ENCODE measurements at places on chromosomes 1 and 21.

DNA sequence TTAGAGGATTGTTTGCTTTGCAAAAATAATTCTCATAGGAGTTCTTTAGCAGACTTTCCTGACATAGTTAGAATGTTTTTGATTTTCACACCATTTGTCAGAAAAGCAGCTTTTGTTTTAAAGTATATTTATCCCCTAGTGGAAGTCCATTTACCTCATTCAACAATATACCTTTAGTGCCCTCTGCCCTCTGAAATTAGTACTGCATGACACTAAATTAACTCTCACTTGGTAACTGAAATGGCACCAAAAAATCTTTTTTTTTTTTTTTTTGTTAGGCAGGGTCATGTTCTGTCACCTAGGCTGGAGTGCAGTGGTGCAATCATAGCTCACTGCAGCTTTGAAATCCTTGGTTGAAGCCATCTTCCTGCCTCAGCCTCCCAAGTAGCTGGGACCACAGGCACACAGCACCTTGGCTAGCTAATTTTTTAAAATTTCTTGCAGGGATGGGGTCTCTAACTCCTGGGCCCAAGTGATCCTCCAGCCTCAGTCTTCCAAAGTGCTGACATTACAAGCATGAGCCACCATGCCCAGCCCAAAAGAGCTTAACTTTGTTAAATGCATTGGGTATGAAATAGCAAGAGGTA is 13.6 kb downstream of the LRRC42 start:
- DNase-seq: no peak

DNA sequence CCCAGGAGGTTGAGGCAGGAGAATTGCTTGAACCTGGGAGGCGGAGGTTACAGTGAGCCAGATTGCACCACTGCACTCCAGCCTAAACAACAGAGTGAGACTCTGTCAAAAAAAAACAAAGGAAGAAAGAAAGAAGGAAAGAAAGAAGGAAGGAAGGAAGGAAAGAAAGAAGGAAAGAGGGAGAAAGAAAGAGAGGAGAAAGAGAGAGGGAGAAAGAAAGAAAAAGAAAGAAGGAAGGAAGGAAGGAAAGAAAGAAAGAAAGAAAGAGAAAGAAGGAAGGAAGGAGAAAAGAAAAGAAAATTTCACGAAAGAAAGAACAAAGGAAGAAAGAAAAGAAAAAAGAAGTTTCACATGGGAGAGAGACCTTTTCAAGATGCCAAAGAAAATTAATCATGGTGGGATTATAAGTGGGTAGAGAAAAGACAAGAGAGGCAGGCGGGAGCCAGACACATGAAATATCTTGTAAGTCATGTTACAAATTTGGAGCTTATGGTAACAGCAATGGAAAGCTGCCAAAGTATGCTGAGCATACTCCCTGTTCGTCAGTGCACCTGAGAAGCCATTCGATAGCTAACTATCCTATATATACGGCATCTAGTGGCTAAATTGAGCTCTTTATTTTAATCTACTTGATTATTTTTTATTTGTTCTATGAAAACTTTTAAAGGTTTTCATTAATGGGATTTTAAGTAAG is 41.3 kb upstream of the TNFSF4 start:
- DNase-seq: no peak

DNA sequence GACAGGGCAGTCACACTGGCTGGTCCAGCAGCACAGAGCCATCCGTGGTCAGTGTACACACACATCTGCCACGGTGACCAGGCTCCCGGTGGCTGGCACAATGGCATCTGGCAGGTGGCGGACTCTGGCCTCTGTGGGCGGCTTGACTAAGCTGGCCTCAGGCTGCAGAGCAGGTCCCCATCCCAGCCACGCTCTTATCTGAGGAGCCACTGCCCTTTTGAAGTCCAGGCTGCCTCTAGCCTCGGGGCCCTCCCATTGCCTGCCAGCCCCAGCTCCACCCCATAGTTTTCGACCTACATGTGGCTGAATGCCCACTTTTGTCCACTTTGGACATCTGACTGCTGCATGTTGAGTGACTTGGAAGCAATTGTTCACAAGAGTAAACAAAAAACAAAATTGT is 29.9 kb upstream of the EDN2 start:
- DNase-seq: no peak

DNA sequence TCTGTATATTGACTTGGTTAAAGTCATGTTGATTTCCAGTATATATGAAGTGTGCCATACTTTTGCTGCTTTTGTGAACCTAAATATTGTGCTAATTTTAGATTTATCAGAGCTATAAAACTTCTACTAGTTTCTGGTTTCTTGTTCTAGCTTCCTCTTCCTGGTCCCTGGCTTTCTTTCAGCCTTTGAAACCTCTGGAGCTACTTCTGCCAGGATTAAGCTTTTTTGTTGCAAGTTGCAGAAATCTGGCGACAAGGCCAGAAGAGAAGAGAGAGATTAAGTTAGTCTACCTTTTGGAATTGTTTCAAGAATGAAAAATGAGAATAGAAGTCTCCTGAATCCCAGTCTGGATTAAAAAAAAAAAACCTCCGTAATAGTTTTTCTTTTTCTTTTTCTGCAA is 13.5 kb downstream of the RNF2 start:
- DNase-seq: no peak

DNA sequence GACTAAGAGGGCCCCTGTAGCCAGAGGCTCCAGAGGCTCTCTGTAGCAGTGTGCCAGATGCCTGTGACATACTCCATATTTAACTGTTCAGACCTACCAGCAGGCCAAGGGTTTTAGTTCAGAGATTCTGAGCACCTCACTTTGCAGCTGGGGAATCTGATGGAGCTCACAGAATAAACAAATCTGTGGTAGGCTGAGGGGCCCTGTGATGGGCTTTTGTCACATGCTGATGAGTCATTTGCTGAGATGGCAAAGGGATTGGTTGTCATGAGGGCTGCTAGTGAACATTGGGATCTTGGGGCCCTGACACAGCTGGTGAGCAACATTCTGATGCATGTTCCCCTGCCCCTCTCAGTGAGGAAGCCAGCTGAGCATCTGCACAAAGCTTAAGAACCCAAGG is 482.2 kb downstream of the CAMTA1 start:
- no peak for DNase-seq

- peak; percentile 44 for DNase-seq
Measured at GRCh38 chr1:58739856-58740466, 40.1 kb upstream of the MYSM1 start.

GRCh38 chr1:12127206-12127810 is 39.5 kb upstream of the TNFRSF1B start:
- no peak for DNase-seq

GRCh38 chr1:186112280-186112679 is 262.8 kb downstream of the TPR start:
- no peak for DNase-seq

- no peak for DNase-seq
Measured at GRCh38 chr1:118137900-118138299, 47.1 kb downstream of the SPAG17 start.
